Left kidney (tissue), 8 donors: ENCODE measurements at places on chromosomes 13 and 19.

DNA sequence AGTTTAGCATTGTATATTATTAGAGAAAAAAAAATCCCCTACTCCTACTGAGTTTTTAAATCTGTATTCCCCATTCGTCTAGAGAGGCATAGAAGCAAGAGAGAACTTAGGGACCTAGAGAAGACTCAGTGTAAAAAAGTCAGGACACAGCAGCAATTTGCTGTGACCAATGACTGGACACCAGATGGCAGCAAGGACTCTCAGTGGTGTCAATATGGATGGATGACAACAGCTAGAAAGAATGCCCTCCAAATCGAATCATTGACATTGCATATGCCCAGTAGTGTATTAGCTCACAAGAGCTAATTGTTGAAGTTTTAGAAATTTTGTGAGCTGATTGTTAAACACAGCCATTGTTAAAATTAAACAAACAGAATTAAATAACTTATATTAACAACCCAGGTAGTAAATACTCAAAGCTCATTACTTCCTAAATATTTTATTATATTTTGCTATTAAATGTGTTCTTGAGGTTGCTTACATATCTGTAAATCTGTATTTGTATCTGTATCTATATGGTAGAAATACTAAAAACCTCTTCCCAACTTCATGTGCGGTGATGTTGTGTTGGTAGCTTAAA is 43.9 kb downstream of the SIAH3 start:
- peak; percentile 47 for DNase-seq

- DNase-seq = no peak
Observed at GRCh38 chr13:50449465-50449864, 394.0 kb downstream of the DLEU7 start.

DNA sequence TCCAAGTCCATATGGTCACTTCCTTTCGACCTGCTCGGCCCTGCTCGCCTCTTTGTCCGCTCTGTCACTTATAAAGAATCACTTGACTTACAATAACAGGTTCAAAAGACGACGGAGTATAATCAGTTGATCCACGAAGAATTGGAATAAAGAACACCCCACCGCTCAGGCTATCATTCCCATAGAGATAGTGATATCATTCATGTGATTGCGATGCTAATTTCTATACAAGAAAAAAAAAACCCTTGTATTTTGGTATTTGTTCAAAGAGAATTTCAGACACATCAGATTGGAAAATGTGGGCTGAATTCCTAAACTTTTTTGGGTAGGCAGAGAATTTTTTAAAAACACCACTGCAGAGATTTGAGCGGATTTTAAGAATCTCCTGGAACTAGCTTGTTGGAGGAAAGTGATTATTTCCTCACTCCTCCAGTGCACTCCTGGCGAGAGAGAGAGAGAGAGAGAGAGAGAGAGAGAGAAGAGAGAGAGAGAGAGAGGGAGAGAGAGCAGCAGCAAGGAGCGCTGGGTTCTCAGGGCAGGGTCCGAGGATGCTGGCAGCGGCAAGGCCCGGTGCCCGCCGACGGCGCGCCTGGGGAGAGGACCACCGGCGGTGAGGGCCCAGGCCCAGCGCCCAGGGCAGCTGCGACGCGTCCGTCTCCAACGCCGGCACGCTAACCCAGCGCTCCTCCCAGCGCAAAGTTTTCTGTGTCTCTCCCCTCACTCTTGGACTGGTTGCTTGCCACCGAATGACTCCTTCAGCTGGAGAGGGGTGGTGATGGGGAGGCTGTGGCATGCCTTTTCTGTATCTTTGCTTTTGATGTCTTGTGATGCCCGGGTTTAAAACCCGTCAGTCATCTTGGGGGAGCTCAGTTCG is 149.0 kb upstream of the ZNF536 start:
- DNase-seq = no peak

- no peak for DNase-seq
Observed at GRCh38 chr19:19059837-19060611, 3.8 kb upstream of the SLC25A42 start.

- no peak for DNase-seq
Observed at GRCh38 chr19:7888145-7888825, at the start of gene LRRC8E. TSS of gene LRRC8E (plus strand) at chr19:7888510. CDS start at chr19:7895604, 7,094 bp downstream.

- no peak for DNase-seq
Observed at GRCh38 chr13:60227158-60227557, 63.4 kb upstream of the DIAPH3 start.
